ENCODE measurements at places on chromosomes 6 and 20. TPM values are rescaled to one million over a fixed set of nuclear protein-coding genes. Genes with fewer than 3 reads are reported as not detected.
A peak's percentile ranks its signal among the peaks of the same experiment; 100 is the strongest.

- peak; percentile 99 for DNase-seq
Measured at GRCh38 chr20:34875642-34876405, 588 bp upstream of the ACSS2 start.

DNA sequence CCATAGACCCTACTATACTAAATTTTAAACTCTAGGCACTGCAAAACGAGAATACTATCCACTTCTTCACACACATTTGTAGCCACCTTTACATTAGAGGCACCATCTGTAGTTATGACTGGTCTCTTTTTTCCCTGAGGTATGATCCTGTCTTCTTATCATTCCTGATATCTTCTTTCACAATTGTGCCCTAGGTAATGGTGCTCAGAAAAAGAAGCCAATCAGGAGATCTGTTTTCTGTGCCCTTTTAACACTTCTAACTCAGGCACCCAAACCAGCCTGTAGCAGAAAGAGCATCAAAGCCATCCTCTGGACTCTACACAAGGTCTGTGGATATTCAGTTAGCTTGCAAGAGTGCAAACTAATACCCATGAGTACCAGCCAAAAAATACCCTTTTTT is 149.7 kb upstream of the SGK1 start:
- DNase-seq: no peak

DNA sequence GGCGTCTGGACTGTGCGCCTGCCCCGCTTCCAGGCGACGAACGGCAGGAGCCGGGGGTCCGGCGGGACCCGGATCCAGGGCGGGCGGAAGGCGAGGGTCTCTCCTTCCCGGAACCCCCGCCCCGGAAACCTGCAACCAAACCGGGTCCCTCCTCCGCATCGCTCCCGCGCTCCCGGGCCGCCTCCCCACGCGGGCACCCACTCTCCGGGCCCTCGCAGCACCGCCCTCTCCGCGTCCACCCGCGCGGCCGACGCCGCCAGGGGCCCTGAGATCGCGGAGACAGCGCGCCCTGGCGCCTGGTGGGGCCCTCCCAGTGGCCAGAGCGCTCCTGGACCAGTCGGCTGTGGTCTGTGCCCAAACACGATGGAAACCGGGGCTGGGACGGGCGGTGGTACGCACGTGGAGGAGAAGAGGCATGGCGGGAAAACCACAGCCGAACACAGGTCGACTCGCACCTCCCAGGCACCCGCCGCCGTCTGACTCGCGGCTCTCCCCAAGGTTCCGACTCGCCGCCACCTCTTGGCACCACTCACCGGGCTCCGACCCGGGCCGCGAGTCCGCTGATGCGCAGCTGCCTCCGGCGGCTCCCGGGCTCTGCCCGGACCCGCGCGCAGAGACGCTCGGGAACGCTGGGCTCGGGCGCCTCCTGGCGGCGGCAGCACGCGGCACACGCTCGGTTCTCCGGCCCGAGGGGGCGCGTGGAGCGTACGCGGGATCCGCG is 7.9 kb downstream of the NKX2-2 start:
- peak; percentile 71 for DNase-seq

Gene LY6G5C
- 3.6 TPM for total RNA-seq

Gene RFX6
- not detected for total RNA-seq

GRCh38 chr6:85975957-85976356 is 333.3 kb upstream of the SYNCRIP start:
- no peak for DNase-seq

DNA sequence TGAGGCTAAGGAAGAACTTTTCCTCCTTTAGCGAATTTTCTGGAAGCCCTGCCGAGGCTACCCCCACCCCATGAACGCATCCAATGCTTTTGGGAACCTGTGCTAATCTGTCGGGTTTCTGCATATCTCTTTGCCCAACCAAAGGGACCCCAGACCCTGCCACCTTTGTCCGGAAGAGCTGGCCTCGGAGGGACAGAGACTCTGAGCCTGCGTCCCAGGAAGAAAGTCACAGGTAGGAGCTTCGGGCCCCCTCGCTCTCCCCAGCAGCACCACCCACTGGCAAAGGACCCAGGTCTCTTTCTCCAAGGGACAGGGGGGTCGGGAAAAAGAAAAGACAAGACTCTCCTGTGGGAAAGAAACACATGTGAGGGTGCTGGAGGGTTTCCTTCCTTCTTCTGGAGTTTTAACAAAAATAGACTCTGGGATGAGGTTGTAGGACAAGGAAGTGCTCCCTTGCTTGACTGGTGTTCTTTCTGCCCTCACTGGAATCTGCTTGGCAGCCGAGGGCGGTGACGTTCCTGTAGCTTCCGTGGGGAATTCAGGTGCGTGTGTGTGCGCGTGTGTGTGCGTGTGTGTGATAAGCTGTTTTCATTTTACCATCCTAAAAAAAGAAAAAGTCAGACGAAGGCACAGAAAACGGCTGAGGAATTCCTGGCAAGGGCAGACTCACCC is 16.3 kb upstream of the FOXC1 start:
- peak; percentile 5 for DNase-seq

Data from dermis blood vessel endothelial cell (primary cell).